Cerebellar nuclear complex (tissue), 1 donor: ENCODE measurements at places on chromosomes 4 and X.

GRCh38 chr4:130640592-130640991 lies 1544.6 kb downstream of the C4orf33 start:
- DNase-seq = no peak

GRCh38 chrX:67654301-67654700 lies 110.5 kb downstream of the AR start:
- no peak for DNase-seq

- DNase-seq = no peak
These were observed 1048.4 kb downstream of the NLGN4X start for GRCh38 chrX:5180135-5180741.

DNA sequence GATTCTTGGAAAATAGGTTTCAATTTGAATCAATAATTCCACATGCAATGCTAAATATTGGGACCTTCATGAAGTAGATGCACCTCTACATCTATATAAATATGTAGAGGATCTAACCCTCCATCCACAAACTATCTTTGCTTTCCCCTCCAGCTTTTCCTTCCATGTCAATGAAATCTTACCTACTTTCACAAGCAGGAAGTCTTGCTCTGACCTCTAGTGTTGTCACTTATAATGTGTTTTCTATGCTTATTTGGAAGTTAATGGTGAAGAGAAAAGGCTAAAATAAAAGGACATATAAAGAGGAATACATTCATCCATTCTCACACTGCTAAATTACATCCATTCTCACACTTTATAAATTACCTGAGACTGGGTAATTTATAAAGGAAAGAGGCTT lies 472.7 kb upstream of the DIAPH2 start:
- no peak for DNase-seq

GRCh38 chr4:119736559-119736958 lies 108.0 kb upstream of the PDE5A start:
- DNase-seq = no peak

DNA sequence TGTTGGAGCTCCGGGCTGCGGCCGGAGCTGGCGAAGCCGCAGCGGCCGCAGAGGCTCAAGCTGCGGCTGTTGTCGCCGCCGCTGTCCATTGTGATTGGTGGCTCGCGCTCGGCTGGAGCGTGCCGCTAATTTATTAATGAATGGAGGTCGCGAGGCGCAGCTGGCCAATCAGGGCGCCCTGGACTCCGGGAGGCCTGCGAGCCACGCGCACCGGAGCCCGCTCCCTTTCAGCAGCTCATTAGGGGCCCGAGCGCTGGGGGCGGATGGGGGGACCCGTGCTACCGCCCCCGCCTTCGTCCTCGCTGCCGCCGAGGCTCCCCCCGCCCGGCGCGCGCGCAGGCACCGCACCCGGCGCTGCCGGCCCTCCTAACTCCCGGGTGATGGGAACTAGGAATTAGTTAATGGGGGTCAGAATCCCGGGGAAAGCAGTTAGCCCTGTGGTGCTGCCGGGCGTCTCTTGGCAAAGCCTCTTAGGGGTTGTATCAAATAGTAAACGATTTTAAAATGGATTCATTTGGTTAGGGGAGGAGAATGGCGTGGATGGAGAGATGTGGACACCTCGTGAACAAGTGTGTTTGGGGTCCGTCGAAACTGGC lies 589 bp upstream of the NEUROG2 start:
- DNase-seq = no peak

DNA sequence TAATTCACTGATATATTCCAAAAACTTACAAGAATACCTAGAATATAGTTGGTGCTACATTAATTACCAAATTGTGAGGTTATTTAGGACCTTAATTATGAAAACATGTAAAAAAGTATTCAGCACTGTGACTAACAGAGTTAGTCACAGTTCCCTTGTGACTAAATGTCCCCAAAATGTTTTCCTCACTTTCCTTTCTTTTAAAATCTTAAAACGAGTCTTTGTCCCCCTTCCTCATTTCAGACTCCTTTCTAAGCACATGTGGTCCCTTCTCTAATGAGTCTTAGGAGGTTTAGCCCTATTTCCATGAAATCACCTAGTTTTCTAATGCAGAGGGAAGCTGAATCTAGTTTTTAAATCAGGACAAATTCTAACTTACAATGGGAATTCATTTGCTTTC lies 175.0 kb downstream of the PPP3CA start:
- DNase-seq = no peak
